ENCODE measurements at places on chromosomes 6 and 20.

GRCh38 chr6:136282906-136283305 is 6.7 kb downstream of the BCLAF1 start:
- no peak for DNase-seq

DNA sequence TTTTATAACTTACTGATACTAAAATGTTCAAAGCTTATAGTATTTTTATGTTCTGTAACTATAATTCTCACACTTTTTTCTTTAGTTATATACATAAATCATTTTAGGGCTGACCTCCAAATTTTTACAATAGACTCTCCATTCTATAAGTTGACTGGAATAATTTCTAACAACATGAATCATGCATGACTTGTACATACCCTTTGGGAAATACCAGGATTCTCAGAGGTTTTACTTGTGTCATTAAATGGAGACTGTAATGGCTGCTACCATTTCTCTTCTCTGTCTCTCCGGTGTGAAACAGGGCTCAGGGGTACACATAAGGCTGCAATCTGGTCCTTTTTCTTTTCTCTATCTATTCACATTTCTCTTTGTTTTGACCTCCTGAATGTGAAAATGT is 222.2 kb upstream of the FLRT3 start:
- no peak for DNase-seq

GRCh38 chr20:37383229-37383989 is 37.5 kb downstream of the SRC start:
- no peak for DNase-seq

DNA sequence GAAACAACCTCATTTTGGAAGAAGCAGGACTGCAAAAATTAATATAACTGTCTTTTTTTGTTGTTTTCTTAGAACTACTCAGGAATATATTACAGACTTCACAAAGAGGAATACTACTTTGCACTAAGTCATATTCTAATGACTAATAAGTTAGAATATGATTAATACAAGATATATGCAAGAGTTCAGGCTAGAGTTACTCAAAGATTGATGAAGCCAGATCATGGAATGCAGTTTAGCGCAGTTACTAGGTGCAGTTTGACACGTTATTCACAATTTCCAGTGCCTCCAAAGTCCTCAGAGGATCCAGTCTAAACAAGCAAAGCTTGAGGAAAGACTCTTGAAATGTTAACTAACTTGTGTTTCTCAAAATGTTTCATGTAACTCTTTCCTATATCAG is 1.2 kb upstream of the MYCT1 start:
- no peak for DNase-seq

- DNase-seq = no peak
These were observed 850.9 kb downstream of the TFAP2A start for GRCh38 chr6:9564021-9564420.

GRCh38 chr20:43973671-43974450 is 59.2 kb downstream of the TOX2 start:
- DNase-seq = no peak

DNA sequence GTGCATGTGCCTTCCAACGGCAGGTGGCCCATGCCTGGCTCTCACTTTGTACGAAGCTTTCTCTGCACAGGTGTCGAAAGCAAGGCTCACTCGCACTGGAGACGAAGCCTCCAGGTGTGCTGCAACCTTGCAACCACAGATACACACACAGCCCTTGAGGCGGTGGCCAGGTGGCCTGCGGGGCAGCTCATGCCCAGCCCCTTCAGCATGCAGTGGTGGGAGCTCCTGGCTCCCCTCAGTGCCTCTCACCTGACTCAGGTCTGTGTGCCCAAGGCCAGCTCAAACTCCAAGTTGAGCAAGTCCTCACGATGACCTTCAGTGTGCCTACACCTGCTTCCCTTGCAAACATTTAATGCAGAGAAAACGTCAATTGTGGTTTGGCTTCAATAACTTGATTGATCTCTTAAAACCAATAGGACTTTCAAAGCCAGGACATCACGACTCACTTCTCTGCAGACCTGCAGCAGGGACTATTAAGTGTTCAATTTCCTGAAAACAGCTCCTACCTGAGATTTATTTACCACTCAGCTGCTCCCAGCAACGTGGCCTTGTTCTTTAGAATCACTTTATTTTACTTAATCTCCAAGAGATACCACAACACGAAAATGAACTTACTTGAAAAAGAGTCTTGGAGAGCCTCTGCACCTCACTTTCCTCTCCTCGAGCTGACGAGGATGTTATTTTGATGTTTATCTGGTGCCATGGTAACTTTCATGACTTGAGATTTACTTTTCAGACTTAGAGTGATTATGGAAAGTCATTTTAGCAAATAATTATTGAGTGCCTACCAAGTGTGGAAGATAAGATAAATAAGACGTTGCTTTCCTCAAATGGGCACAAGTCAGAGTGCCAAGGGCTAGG is 86.3 kb downstream of the SLC22A23 start:
- no peak for DNase-seq

Measured in stimulated activated CD8-positive, alpha-beta memory T cell treated with anti-CD3 and anti-CD28 coated beads, Interleukin-7, amount 100 ng/mL, for 24 hours (primary cell).